ENCODE measurements at places on chromosomes 3 and 15.
A peak's percentile ranks its signal among the peaks of the same experiment; 100 is the strongest.

- peak; percentile 21 for DNase-seq
These were observed 240.7 kb downstream of the SHOX2 start for GRCh38 chr3:157865352-157866000.

DNA sequence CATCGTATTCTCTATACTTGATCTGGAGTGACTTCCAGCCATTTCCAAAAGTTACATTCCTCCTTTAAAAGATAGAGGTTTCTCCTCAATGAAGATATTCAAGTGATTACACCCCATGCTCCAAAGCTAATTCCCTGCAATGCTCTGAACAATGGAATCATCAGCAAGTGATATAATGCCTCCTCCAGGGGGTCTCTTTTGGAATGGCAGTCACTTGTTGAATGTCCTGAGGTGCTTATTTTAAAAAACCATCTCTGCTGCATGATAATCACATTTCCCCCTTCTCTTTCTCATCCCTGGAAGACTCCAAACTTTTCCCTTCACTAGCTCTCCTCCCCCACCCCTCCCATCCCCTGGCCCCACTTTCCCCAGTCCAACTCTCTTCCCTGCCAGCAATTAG lies 2.6 kb downstream of the LHFPL4 start:
- no peak for DNase-seq

DNA sequence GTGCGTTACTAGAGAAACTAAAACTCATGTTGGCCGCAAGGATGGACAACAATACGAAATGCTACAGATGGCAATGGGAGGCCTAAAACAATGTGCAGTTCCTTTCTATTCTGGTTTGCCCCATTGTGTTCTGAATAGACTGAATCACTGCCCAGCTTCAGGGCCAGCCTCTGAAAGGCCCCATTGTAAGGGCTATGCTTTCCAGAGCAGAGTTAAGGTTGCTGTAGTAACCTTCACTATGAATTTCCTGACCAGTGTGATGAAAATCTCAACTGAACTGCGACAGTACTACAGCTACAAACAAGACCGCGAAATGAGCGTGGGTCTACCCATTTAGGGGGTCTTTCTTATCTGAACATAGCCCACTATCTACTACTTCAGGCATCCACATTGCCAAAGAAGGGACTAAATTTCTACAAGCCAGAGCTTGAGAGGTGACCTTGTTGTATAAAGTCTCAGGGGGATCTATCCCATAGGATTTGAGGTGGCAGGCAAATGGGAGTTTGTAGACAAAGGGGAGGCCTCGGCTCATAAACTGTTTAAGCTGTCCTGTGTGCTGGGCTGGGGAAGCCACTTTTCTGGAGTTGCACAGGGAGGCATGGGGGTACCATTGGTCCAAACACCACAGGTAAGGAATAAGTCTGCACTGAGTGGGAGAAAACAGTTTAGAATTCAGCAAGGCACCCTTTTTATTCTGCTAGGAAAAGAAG lies 80.1 kb downstream of the MYO1E start:
- no peak for DNase-seq

DNA sequence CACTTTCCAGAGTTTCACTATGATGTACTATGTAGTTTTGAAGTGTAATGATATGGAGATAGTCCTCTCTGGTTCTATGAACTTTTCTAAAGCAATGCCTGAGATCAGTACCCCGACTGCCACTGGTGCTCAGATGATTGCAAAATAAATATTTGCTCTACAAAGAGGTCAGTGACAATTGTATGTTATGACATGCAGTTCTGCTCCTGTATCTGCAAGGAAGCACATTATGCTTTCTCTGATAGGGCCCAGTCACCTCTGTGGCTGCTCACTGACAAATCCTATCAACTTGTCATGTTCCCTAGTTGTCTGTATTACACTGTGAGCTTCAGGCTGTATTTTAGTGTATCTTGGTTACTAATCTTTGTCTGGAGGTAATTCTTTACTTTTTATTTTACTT lies 362.6 kb downstream of the ROBO1 start:
- no peak for DNase-seq

GRCh38 chr15:68640791-68641331 lies 62.1 kb downstream of the CORO2B start:
- DNase-seq = no peak

DNA sequence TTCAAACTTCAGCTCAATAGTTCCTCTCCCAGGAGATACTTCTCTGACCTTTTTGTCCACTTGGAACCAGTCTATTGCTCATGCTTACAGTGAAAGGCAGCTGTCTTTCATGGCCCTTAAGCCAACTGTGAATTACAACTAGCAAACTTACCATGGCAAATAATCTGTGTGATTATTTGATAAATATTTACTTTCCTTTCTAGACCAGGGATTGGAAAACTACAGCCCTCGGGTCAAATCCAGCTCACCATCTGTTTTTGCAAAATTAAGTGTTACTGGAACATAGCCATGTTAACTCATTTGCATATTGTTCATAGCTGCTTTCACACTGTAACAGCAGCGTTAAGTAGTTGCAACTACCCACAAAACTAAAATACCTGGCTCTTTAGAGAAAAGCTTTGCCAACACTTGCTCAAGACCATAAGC lies 289.1 kb upstream of the MCTP2 start:
- no peak for DNase-seq

DNA sequence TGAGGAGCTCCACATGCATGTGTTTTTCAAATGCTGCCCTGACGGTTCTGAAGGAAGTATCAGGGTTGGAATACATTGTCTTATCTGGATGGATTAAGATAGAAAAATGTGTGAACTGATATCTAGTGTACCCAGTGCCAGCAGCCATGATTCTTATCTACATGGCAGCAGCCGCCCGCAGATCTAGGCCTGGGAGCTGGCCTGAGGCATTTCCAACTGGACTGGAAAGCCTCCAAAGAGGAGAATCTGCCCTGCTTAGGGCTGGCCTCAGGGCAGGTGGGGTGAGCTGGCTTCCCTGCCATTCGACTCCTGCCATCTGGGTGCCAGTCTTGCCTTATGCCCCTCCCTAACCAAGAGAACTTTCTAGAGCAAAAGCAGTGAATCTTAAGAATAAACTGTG lies 125.8 kb downstream of the SSR3 start:
- peak; percentile 51 for DNase-seq

GRCh38 chr3:58766587-58767282 lies 100.2 kb upstream of the FAM3D start:
- DNase-seq = no peak

GRCh38 chr3:56119575-56120349 lies 348.5 kb downstream of the ERC2 start:
- DNase-seq = no peak

- no peak for DNase-seq
These were observed 1123.7 kb upstream of the CADM2 start for GRCh38 chr3:83835040-83835439.

GRCh38 chr3:4850211-4850927 lies 128.9 kb upstream of the BHLHE40 start:
- no peak for DNase-seq

DNA sequence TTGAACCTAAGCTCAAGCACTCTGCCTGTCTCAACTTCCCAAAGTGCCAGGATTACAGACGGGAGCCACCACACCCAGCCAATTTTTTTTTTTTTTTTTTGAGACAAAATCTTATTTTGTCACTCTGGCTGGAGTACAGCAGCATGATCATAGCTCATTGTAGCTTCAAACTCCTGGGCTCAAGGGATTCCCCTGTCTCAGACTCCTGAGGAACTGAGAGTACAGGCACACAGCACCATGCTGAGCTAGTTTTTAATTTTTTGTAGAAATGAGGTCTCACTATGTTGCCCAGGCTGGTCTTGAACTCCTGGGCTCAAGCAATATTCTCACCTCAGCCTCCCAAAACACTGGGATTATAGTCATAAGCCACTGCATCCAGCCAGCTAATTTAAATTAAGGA lies 36.8 kb upstream of the SUCLG2 start:
- DNase-seq = no peak

GRCh38 chr3:72890166-72890925 lies 2.5 kb downstream of the GXYLT2 start:
- no peak for DNase-seq

GRCh38 chr3:69542805-69543429 lies 157.0 kb upstream of the FRMD4B start:
- DNase-seq = no peak

GRCh38 chr3:139225548-139225947 lies 118.3 kb upstream of the MRPS22 start:
- DNase-seq = no peak
